ENCODE measurements at places on chromosomes 1 and 21.
A peak's percentile ranks its signal among the peaks of the same experiment; 100 is the strongest.

DNA sequence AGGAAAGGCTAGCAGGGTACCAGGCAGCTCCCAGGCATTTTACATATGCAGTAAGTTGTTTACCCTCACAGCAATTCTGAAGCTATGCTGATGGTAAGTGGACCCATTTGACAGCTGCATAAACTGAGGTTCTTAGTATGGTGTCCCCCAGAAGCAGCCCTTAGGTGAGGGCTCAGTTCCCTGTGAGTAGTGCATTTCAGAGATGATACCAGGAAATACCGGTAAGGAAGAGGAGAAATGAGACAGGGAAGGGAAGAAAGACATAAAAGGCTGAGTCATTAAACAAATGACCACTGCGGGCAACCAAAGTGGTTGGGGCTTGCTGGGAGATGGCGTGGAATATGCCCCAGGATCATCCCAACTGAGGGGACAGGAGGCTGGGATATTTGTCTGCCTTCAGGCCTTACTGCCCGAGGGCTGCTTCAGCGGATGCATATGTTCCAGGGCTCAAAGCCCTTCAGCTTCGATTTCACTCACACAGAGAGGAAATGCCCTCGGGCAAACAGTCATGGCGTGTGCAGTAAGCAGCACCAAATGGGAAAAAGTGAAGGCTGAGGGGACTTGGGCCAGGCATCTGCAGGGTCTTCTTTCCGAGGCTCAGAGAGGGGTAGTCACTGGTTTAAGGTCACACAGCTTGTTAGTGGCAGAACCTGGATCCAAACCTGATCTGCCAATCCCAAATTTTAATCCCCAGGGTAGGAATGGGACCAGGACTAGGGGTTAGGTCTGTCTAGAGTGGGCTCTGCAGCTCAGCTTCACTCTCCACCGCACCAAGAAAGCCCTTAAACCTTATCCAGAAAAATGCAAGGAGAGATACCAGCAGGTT is 133.7 kb upstream of the RUNX3 start:
- DNase-seq = no peak

GRCh38 chr1:42646056-42646455 is 12.2 kb upstream of the PPIH start:
- no peak for DNase-seq

- DNase-seq = no peak
These were observed 10.7 kb upstream of the CSRP1 start for GRCh38 chr1:201517631-201518030.

DNA sequence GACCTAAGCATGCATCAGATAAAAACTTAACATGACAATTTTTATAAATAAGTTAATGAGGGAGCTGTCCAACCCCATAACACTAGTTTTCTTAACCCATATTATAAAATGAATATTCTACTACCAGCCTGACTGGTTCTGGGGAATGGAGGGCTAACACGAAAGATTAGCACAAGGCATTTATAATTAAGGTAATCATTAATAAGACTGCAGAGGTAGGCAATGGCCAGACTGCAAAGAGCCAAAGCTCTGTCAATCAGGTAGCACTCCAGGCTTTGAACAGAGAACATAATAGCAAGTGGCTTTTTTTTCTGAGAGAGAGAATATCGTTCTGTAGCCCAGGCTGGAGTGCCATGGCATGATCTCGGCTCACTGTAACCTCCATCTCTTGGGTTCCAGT is 20.6 kb upstream of the TMEM35B start:
- no peak for DNase-seq

DNA sequence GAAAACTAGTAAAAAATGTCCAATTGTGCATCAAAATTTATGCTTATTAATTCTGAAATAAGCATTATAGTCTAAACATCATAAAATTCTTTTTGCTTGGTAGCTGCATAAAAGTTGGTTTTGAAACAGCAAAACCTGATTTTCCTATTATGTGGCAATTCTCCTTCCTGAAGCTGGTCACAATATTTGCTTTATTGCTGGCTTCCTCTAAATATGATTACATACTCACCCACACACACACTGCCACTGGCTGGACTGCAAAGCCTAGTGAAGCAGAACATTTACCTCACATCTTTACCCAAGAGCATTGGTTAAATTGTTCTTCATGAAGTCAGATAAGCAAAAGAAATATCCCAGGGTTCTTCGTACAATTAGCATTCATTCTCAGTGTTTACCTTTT is 103.0 kb downstream of the NR5A2 start:
- no peak for DNase-seq

DNA sequence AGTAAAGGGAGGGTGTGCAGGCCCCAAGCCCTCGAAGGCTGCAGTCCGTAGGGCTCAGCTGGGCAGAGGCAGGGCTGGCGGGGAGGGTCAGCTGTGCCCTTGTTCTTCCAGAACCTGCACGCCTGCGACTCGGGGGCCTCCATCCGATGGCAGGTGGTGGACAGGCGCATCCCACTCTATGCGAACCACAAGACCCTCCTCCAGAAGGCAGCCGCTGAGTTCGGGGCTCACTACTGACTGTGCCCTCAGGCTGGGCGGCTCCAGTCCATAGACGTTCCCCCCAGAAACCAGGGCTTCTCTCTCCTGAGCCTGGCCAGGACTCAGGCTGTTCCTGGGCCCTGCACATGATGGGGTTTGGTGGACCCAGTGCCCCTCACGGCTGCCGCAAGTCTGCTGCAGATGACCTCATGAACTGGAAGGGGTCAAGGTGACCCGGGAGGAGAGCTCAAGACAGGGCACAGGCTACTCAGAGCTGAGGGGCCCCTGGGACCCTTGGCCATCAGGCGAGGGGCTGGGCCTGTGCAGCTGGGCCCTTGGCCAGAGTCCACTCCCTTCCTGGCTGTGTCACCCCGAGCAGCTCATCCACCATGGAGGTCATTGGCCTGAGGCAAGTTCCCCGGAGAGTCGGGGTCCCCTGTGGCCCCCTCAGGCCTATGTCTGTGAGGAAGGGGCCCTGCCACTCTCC is 13.6 kb upstream of the LRRC3 start:
- no peak for DNase-seq

DNA sequence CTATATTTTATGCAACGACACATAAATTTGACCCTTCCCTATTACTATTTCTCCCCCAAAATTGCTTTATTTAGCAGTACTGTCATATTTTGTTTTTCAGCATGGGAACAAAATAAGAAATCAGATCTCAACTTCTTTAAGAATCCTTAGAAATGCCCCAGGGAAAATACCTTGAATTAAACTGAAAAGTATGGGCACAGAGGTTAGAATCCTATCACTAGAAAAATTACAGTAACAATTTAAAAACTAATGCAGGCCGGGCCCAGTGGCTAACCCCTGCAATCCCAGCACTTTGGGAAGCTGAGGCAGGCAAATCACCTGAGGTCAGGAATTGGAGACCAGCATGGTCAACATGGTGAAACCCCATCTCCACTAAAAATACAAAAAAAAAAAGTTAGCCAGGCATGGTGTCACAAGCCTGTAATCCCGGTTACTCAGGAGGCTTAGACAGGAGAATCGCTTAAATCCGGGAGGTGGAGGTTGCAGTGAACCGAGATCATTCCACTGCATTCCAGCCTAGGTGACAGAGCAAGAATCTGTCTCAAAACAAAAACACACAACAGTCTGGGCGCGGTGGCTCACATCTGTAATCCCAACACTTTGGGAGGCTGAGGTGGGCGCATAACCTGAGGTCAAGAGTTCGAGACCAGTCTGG is 51.4 kb downstream of the GNB1 start:
- no peak for DNase-seq

DNA sequence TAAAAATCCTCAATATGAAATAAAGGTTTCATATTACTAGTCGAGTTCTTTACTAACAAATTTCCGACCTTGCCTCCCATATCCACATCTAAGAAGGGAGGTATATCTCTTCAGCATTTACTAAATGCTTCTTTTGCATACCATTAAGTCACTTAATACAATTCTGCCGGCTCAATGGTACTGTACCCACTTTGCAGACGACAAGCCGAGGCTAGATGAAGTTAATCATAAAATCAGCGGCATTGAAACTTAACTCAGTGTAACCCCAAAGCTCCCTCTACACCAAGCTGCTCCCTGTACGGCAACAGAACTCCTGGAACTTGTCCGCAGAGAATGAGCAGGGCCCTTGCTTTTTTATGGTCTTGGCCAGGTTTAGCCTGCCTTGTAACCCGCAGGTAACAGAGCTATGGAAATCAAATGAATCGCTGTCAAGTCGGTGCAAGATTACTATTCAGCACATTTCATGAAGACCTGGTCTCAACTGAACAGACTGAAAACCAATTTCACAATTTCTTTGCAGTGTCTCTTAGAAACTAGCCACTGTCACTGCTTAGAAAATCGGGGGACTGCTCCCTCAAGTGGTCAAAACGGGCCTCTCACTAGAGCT is 738 bp downstream of the INTS7 start:
- DNase-seq = no peak

GRCh38 chr1:245589906-245590305 is 435.1 kb downstream of the KIF26B start:
- DNase-seq = no peak

GRCh38 chr1:20139776-20140612 is 871 bp downstream of the PLA2G2F start:
- DNase-seq = no peak

GRCh38 chr1:54649130-54649898 is 7.7 kb downstream of the MROH7 start:
- DNase-seq = no peak

DNA sequence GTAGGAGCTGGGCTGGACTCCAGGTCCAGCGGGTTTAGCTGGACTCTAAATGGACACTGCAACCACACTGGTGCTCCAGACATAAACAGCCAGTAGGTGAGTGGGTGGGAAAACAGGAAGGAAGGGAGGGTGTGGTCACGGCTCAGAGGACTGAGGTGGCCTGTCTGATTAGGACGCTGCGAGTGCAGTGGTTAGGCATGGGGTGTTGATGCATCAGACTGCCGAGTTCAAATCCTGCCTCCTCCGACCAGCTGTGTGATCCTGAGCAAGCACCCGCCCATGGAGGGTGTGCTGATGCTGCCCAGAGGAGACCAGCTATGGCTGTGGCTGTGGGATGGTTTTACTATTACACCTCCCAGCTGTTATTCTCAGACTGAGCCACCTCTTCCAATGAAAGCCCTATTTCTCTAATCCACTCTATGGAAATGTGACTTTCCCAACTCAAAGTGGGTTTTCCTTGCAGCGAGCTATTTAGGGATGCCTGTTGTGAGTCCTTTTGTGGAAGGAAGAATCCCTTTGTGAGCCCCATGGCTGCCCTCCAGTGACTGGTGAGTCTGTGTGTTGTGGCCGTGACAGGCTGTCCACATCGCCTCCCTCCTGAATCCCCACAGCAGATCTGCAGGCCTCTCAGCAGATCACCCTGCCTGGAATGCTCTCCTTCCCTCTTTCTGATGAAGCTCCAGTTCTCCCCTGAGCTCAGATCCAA is 56.6 kb upstream of the EDN2 start:
- no peak for DNase-seq

DNA sequence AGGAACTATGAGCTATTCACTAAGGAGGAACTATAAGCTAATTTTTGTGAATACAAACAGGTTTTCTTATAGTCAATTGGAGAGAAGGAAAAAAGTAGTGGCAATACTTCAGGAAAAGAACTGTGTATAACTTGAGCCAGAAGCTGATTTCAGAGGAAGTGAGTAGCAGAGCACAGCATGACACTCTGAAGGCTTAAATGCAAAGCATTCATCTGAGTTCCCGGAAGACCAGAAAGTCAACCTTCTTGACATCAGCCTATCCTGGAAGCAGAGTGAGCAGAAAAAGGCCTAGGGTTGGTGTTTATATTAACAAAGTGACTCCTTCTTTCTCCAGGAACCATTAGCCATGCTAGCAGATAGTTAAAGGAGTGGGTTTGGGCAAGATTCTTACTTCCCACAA is 545.2 kb downstream of the MRPL39 start:
- no peak for DNase-seq

GRCh38 chr1:84928979-84929378 is 36.0 kb upstream of the LPAR3 start:
- DNase-seq = no peak

DNA sequence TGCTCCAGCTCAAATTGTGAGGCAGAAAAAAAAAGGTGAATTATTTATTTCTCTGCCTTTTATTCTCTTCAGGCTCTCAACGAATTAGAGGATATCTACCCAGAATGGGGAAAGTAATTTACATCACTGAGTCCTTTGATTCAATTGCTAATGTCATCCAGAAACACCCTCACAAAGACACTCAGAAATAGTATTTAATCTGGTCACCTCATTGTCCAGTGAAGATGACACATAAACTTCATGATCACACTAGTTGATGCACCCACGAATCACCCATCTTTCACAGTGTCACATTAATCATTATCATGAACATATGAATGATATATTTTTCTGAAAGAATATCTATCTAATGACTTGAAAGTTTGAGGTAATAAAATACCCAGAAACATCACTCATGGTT is 868.5 kb downstream of the BRINP3 start:
- DNase-seq = no peak

GRCh38 chr1:37068897-37069296 is 34.6 kb upstream of the GRIK3 start:
- no peak for DNase-seq

DNA sequence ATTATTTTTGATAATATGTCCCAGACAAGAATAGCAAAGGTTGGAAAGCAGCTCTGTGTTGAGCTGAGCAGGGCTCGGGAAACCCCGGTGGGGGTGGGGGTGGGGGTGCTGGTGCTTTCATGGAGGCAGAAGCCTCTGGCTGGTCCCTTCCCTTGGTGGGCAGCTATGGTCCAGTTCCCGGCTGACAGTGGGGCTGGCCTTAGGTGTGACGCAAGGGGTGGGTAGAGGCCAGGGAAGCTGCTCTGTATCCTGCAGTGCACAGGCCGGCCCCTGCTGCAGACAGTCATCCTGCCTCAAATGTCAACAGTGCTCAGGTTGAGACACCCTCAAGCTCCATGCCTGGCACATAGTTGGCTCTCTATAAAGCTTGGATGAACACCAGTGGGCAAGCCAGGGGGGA is 8.9 kb downstream of the ACTL8 start:
- DNase-seq = no peak

- no peak for DNase-seq
These were observed 78.6 kb downstream of the NME7 start for GRCh38 chr1:169289016-169289415.

DNA sequence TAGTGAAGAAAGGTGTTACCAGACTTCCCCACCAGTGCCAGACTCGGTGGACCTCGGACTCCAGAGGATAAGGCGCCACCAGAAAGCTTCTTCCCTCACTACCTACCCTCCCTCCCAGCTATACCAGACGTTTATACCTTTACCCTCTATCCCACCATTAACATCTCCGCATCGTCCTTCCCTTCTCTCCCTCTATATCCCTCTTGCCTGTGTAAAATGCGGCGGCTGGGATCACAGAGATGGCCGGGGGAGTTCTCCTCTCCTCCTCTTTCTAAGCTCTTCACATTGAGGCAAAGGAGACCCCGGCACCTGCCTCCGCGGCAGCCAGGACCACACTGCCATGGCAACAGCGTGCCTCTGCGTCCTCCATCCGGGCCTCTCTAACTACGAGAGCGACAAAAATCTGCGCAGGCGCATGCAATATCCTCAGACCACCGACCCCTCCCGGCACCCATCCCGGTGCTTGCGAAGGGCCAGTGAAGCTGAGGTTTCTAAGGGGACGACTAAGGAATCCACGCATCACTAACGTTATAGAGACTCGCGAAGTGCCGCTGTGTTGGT is at the start of gene CCDC181:
CCDC181 (minus strand) TSS at position 394 of the 561 bp plus-strand sequence. CDS start 2,547 bp downstream, outside the sequence.
- DNase-seq = peak; percentile 10
